Aortic smooth muscle cell (primary cell): ENCODE measurements at places on chromosomes 6 and 20. TPM values are rescaled to one million over a fixed set of nuclear protein-coding genes. Genes with fewer than 3 reads are reported as not detected.

Gene DAAM2
- total RNA-seq: 13.6 and 17.7 TPM in 2 replicates

Gene HRH3
- not detected in 2 replicates for total RNA-seq

Gene CST5
- not detected in 2 replicates for total RNA-seq

Gene DNAH8
- total RNA-seq: under 0.01 TPM in 2 replicates

Gene RFX6
- not detected in 2 replicates for total RNA-seq

Gene EYS
- under 0.01 TPM in 2 replicates for total RNA-seq
